ENCODE measurements at places on chromosomes 6 and 20.

DNA sequence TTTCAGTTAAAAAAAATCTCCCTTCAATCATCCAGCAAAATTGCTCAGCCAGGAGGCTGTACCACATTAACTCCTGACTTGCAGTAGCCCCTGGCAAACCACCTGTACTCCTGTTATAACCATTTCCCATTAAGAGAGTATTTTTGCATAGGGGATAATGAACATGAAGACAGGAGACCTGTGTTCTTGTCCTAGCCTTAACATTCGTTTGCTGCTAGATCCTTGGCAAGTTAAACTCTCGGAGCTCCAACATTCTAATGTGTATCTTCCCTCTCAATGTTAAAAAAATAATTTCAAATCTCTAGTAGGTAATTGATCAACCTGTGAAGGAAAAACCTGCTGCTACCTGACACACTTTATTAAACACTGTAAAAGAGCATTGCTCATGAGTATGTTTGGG is 8.4 kb upstream of the TMEM200A start:
- DNase-seq: no peak

GRCh38 chr6:78559056-78559455 is 308.3 kb upstream of the IRAK1BP1 start:
- no peak for DNase-seq

- DNase-seq: no peak
Measured at GRCh38 chr6:156720691-156721685, 56.2 kb upstream of the ARID1B start.

DNA sequence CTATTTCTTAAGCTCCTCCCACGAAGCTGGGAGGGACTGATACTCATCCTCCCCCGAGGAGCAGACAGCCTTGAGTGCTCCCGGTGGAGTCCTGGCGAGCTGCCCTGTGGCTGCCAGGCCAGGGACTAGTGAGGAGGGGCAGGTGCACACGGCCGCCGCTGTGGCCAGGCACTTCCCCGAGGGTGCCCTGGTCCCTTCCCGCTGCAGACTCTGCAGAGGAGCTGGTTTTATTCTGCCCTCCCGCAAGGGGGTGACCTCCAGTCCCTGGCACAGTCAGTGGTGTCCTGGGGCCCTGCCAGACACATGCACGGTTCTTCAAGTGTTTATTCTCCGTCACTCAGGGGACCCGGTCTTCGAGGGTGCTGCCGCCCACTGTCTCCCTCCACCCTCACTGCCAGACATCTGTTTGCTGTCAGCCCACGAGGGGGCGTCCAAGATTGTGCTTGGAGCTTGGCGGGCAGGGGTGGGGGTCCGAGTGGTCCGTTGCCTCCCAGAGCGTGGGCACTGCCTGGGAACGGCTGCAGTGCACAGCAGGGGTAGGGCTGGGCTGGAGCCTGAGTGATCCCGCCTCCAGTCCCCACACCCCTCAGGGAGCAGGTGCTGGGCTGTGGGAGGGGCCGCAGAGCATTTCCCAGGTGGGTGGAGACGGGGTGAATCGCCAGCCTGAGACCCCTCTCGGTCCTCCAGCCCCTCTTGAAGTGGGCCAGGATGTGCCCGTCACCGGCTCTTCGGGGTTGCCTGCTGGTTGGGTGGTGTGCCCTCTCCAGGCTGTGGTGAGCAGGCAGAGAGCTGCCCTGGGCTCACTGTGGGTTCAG is 3.1 kb upstream of the CABLES2 start:
- DNase-seq: no peak
